ENCODE measurements at places on chromosomes 6 and 20.

GRCh38 chr6:157329829-157330228, 6.5 kb upstream of the TMEM242 start:
- DNase-seq: no peak

GRCh38 chr6:38725414-38726183, 10.5 kb downstream of the DNAH8 start:
- DNase-seq: no peak

DNA sequence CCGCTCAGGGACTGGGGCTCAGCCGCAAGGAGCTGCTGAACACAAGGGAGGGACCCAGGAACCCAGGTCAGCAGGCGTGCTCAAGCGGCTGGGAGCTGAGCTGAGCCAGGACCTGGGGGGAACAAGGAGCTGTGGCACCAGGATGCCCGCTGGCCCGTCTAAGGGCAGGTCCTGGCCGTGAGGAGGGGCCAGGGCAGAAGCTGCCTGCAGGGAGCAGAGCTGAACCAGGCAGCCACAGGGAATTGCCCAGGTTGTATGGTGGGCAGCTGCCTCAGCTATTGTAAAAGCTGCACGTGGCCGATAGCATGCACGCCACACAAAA, 133.3 kb downstream of the AGPAT4 start:
- DNase-seq: no peak

- no peak for DNase-seq
These were observed 54.1 kb upstream of the EXOC2 start for GRCh38 chr6:747028-747427.

DNA sequence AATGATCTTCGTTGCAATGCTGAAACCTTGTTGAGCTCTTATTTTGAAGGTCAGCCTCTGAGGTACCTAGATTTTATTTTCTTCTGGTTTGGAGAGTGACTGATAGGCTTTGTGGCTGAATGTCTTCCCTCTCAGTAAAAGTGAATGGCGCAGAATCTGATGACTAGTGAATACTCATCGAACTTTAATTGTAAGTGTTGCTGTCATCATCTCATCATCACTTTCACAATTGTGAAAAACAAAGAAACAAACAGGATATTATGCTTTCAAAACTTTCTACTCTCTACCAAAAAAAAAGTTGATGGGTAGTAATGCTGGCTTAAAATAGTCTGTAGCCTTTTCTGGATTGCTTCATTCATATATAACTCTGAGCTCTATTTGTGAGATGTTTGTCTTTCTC, 239.5 kb upstream of the RAB32 start:
- peak; percentile 81 for DNase-seq

Measured in inflammatory macrophage treated with lipopolysaccharide for 4 hours (primary cell).